NCI-H2029 (cell line): ENCODE measurements at places on chromosomes 7 and 10.

DNA sequence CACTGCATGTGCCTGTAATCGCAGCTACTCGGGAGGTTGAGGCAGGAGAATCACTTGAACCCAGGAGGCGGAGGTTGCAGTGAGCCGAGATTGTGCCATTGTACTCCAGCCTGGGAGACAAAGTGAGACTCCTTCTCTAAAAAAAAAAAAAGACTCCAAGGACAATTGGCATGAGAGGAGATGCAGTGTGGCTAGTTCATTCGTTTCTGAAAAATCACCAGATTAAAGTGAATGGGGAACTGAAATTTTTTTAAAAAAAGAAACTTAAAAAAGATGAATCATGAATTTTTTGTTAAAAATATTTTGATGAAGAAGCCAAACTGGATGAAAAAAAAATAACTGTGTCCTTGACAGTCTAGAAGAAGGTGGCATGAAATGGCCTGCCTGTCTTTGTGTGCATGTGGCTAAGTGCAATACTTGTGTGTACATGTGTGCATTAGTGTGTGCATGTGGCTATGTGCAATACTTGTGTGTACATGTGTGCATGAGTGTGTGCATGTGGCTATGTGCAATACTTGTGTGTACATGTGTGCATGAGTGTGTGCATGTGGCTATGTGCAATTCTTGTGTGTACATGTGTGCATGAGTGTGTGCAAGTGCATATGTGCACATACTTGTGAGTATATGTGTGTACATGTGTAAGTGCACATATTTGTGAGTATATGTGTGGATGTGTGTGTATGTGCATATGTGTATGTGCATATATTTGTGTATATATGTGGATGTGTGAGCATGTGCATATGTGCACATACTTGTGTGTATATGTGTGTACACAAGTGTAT is 391.7 kb upstream of the KLF6 start:
- no peak for DNase-seq

DNA sequence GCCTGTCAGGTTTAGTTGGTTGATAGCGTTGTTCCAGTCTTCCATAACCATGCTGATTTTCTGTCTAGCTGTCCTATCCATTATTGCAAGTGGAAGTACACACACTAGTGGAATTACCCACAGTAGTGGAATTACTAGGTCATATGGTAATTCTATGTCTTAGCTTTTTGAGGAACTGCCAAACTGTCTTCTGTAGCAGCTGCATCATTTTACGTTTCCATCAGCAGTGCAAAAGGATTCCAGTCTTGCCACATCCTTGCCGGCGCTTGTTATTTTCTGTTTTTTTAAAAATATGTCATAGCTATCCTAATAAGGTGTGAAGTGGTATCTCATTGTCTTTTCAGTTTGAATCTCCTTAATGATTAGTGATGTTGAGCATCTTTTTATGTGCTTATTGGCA is 17.2 kb upstream of the RHBDD2 start:
- no peak for DNase-seq

- DNase-seq = no peak
Observed at GRCh38 chr7:75687246-75688088, 51.3 kb downstream of the HIP1 start.

DNA sequence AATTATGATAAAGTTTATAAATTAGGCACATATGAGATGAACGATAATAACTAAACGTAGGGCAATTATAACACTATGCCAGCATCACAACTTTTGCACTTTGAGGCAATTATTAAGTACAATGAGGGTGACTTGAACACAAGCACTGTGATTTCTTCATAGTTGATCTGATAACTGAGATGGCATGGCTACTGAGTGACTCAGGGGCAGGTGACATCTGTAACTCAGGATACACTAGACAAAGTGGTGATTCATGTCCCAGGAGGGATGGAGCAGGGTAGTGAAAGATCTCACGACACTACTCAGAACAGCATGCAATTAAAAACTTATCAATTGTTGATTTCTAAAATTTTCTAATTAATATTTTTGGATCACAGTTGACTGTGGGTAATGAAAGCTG is 98.3 kb upstream of the ARHGAP21 start:
- no peak for DNase-seq

GRCh38 chr7:28182071-28182471 is 1.5 kb upstream of the JAZF1 start:
- no peak for DNase-seq

DNA sequence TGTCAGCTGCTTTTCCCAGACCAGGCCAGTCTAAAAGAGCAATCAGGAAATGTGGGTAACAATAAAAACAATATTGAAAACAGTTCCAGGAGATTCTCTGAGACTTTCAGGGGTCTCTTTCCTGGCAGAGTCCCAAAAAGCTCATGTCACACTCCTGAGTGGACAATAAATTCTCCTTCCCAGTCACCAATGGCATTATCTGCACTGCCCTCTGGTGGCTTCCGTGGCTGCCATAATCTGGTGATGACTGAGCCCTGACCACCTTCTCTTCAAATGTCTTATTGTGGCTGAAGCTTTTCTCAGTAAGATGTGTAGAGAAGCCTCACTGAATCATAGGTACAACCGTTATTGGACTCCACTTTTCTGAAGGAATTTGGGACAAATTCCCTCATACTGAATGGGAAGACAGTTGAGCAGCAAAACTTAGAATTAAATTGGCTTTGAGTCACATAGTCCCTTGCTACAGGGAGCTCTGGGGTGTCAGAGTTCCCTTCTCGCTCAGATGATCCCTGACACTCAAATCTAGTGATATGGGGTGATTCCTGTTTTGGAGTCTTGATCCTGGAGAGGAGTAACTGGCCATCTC is 24.4 kb upstream of the ASAH2 start:
- no peak for DNase-seq
